Colonic mucosa (tissue), 4 donors: ENCODE measurements at places on chromosomes 13 and 19. TPM values are rescaled to one million over a fixed set of nuclear protein-coding genes. Genes with fewer than 3 reads are reported as not detected.
A peak's percentile ranks its signal among the peaks of the same experiment; 100 is the strongest.

DNA sequence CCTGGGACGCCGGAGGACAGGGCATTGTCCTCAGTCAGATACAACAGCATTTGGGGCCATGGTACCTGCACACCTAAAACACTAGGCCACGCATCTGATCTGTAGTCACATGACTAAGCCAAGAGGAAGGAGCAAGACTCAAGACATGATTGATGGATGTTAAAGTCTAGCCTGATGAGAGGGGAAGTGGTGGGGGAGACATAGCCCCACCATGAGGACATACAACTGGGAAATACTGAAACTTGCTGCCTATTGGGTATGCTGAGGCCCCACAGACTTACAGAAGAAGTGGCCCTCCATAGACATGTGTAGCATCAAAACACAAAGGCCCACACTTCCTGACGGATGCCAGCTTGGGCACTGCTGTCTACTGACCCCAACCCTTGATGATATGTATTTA lies 1.4 kb upstream of the ICAM4 start:
- no peak for DNase-seq

GRCh38 chr19:32448026-32448425 lies 42.5 kb downstream of the DPY19L3 start:
- no peak for DNase-seq

DNA sequence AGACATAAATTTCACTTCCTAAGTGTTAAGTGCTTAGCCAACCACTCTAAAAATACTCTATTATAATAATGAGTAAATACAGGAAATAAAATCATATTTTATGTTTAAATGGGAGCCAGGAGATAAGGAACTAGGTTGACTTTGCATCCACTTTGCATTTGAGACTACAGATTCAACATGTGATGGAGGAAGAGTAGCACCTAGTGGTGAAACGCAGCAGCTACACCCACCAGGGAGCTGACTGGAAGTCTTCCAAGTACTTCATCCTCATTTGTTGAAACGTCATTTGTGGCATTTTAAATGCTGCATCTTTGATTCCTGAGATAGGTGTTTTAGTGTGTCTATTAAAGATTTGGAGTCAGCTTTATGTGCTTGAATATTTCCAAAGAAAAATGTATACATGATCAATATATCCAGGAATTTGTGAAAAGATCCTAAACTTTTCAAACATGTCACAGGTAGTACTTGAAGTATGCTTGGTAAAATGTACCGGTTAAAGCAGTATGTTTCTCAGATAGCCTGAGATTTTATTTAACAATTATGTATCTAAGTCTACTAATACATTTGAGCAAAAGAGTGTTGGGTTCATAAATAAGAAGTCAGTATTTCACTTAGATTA lies 17.4 kb upstream of the KCTD12 start:
- DNase-seq: peak; percentile 57

DNA sequence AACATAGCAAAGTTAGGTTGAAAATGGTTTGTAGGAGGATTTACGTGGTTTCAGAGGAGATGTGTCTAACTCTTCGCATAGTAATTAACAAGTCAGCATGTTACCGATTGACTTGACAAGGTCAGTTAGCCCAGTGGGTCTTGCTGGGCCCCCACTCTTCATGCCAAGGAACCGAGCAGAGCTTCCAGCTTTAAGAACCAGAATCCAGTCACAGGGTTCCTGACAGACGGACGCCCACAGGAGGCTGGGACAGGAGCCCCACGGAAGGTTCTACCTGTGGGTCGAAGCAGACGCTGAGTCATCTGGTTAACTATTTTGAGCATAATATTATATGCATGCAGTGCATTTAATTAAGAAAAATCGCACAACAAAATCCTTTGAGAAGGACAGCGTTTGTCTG lies 3.5 kb downstream of the TMEM255B start:
- no peak for DNase-seq

ALDH16A1 gene
- total RNA-seq: 57.9 TPM
